Stimulated activated CD4-positive, alpha-beta T cell treated with anti-CD3 and anti-CD28 coated beads, Interleukin-1b, Interleukin-23, amount 100 ng/mL, for 4 hours (primary cell): ENCODE measurements at places on chromosomes 2 and 18.
A peak's percentile ranks its signal among the peaks of the same experiment; 100 is the strongest.

- no peak for DNase-seq
Measured at GRCh38 chr2:118830881-118831280, 16.6 kb downstream of the EN1 start.

DNA sequence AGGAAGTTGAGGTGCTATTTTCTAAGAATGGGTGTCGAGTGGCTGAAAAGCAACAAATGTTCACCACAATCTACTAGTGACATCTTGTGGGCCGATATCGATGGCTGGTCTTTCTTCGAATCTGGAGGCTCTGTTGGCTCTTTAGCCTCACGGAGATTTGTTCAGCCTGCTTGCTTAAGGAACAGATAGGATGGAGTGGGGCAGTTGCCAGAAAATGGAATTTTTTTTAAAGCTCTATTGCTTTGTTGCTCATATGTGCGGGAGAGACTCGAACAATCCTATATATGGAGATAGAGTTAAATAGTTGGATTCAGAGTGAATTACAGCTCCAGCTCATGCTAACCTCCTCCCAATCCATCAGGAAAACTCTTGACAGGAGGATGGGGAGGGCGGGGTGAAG, 70.9 kb upstream of the LYPD6B start:
- DNase-seq = no peak

DNA sequence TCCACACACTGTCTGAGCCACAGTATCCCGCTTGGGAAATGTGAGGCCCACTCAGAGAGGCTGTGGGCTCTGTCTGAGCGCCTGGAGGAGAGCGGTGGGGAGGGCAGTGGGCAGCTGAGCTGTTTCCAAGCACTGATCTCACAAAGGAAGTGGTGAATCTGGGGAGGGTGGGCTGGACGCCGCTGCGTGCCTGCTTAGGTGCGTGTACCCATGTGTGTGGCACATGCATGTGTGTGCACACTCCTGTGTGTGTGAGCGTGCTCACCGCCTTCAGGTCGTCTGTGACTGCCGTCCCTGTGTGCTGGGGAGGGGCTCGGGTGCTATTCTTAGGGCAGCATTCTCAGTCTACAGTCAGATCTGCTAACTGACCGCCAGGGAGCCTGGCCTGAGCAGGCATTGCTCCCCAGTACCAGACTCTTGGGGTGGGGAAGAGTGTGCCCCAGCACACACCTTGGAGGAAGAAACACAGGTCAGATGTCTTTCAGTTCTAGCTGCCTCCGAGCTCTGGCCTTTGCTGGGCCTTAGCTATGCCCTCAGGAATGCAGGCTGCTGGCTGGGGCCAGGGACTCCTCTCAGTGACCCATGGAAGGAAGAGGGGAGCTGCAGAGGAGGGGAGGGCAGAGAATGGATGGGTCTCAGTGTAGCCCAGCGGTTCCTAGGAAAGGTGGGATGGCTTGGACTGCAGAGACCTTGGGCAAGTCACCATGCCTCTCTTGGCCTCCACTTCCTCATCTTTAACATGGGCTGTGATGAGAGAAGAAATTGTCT, 31.4 kb downstream of the KCNIP3 start:
- no peak for DNase-seq

- peak; percentile 22 for DNase-seq
Measured at GRCh38 chr2:199985625-199986207, 30.3 kb downstream of the MAIP1 start.

DNA sequence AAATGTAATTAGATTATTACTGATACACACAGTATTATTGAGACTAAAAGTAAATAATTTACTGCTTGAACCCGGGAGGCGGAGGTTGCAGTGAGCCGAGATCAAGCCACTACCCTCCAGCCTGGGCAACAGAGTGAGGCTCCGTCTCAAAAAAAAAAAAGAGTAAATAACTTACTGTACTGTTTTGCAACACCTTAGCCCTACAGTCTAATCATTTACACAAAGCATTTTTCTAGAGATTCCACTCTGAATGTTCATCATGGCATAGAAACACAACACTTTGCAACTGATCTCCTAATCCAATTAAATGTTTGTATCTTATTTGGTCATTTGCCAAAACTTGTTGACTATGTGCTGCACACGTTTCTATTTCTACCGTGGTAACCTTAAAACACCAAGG, 23.4 kb upstream of the RMP24 start:
- DNase-seq = no peak

- DNase-seq = no peak
Measured at GRCh38 chr2:120886534-120887319, 151.1 kb downstream of the GLI2 start.

DNA sequence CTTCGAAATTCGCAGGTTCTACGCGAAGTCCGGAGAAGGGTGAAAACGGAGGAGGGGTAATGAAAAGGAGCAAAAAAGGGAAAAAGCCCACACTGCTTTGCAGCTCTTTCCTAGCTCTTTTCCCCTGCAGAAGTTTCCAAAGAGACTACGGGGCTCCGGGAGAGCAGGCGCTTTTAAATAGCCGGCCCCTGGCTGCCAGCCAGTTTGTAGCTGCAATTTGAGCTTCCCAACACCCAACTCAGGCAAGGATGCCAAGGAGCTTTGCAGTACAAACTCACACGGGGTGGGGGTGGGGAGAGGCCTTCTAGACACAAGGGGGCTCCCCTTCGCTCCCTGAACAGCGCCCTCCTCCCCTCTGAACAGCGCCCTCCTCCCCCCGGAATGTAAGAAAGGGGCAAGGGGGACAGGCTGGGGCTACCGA, at the start of gene IGFBP5:
IGFBP5 (minus strand) TSS at position 149 of the 421 bp plus-strand sequence. CDS start 774 bp downstream, outside the sequence.
- DNase-seq = no peak

DNA sequence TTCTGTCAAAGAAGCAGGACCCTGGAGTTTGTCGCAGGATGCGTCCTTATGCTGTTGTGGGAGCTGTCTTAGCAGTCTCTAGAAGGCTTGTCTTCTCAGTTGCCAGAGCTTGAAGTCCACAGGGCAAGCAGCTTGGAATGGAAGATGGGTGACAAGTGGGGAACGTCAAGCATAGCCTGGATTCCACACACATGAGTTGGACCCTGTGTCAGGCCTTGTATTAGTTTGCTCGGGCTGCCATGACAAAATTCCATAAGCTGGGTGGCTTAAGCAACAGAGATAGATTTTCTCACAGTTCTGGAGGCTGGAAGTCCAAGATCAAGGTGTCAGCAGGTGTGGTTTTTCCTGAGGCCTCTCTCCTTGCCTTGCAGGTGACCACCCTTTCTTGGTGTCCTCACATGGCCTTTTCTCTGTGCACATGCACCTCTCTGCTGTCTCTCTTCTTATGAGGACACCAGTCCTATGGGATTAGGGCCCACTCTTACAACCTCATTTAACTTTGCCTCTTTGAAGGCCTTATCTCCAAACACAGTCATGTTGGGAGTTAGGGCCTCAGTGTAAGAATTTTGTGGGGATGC, 51.3 kb downstream of the THNSL2 start:
- no peak for DNase-seq

DNA sequence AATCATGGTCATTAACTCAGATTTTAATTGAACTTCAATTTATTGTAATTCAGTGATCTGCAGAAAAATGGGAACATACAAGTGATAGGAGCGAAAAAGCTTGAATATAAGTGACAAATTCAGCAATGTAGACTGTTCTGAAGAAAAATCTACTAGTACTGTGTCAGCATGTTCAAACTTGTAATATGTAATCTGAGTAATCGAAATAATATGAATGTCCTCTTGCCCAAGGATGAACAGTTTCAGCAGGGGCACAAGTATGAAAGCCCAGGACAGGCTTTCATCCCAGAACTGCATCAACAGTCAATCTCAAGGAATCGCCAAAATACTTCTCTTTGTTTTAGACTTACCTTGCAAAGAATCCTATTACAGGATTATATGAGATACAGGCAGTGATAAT, 1110.5 kb downstream of the LRP1B start:
- no peak for DNase-seq
